Smooth muscle cell of the pulmonary artery (primary cell): ENCODE measurements at places on chromosomes 2 and 18. TPM values are rescaled to one million over a fixed set of nuclear protein-coding genes. Genes with fewer than 3 reads are reported as not detected.

The GPR35 gene
- total RNA-seq, result 0.85 and 2.0 TPM in 2 replicates

The HOXD13 gene
- total RNA-seq, result not detected in 2 replicates

The RIOK3 gene
- 74.8 and 89.1 TPM in 2 replicates for total RNA-seq

The POTEJ gene
- not detected in 2 replicates for total RNA-seq

The NEU4 gene
- total RNA-seq, result 0.07 and 0.13 TPM in 2 replicates

The NR4A2 gene
- total RNA-seq, result 0.40 and 8.5 TPM in 2 replicates

The IL36B gene
- total RNA-seq, result not detected in 2 replicates

The ESPNL gene
- total RNA-seq, result 1.9 and 2.5 TPM in 2 replicates

The DSG1 gene
- not detected in 2 replicates for total RNA-seq

The ING5 gene
- 35.1 and 40.1 TPM in 2 replicates for total RNA-seq

The CFC1 gene
- total RNA-seq, result not detected in 2 replicates

The ST8SIA3 gene
- not detected in 2 replicates for total RNA-seq

The RGPD3 gene
- total RNA-seq, result 0.20 and 0.26 TPM in 2 replicates

The OR6B2 gene
- not detected in 2 replicates for total RNA-seq
